Stomach (tissue), 19 donors: ENCODE measurements at places on chromosomes 4 and X.

GRCh38 chrX:38165023-38165422, 55.6 kb downstream of the SRPX start:
- no peaks in the 10 kb centered on the region for H3K4me1 ChIP-seq
- no peak overlapping the region for H3K4me3 ChIP-seq
- DNase-seq: no peak
- no peak overlapping the region for H3K27ac ChIP-seq
- H3K36me3 ChIP-seq: peaks cover under 1% of the 10 kb centered on the region
- H3K27me3 ChIP-seq: no peaks in the 10 kb centered on the region

GRCh38 chrX:39211501-39211900, 410.2 kb downstream of the MID1IP1 start:
- no peaks in the 10 kb centered on the region for H3K36me3 ChIP-seq
- H3K27ac ChIP-seq: no peak overlapping the region

GRCh38 chrX:3527166-3527565, 180.7 kb upstream of the MXRA5 start:
- no peak overlapping the region for H3K27ac ChIP-seq
- no peaks in the 10 kb centered on the region for H3K4me1 ChIP-seq

- no peaks in the 10 kb centered on the region for H3K36me3 ChIP-seq
- H3K27ac ChIP-seq: no peak overlapping the region
- no peak overlapping the region for H3K4me3 ChIP-seq
- H3K4me1 ChIP-seq: no peaks in the 10 kb centered on the region
- DNase-seq: no peak
- no peaks in the 10 kb centered on the region for H3K27me3 ChIP-seq
Observed at GRCh38 chrX:21749924-21750323, 8.0 kb downstream of the SMPX start.

DNA sequence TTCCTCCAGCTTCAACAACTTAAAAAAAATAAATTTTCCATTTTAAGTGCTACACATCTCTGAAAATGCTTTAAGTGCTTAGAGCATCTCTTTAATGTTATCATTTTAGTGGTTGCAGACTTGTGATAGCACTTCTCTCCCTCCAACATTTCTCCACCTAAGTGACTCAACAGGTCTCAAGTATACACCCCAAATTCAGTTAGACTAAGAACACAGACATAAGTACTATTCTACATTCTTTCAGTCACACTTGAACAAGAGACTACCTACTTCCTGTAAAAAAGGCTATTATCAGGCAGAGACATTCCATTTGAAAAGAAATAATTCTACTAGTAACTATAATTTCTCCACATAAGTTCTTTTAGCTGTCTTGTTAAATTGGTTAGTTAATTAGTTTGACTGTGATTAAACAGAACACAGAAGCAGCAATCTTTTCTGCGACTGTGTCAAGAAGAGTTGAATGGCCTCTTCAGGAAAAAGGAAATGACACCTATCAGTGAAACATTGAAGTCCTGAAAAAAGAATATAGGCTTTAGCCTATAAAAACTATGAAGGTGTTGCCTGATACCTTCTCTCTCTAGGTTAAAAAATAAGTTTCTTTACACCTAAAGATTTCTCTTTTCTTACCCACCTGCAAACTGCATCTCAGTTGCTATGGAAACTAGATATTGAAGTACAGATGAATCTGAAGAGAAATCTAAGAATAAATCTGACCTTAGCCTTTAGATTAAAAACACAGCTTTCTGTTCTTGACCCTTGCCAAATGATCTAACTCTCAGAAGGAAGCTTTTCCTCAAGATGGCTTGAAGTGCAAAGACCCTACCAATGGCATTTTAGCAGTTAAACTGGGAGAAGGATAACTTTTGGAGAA, 18.0 kb downstream of the NAF1 start:
- H3K27me3 ChIP-seq: no peaks in the 10 kb centered on the region
- no peak for DNase-seq
- H3K36me3 ChIP-seq: peaks cover 23% of the 10 kb centered on the region
- no peak overlapping the region for H3K4me3 ChIP-seq

DNA sequence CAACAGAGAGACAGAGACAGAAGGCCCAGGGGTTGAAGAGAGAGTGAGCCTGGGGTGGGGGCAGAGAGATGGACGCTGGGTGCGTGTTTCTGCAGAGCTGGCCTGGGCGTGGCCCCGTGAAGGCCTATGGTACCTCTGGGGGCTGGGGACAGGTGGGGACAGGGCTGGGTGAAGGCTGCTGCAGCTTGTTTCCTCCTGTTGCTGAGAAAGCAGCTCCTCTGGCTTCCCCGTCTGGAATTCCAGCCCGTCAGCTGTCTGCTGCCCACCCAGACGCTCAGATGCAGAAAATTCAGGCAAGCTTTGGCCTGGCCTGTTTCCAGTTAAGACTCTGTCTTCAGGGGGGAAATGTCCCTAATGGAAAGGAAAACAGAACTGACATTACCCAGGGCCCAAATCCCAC, 76.8 kb upstream of the PSAPL1 start:
- H3K4me1 ChIP-seq: no peaks in the 10 kb centered on the region
- H3K4me3 ChIP-seq: no peak overlapping the region
- no peak for DNase-seq
- no peak overlapping the region for H3K27ac ChIP-seq
- no peaks in the 10 kb centered on the region for H3K27me3 ChIP-seq

DNA sequence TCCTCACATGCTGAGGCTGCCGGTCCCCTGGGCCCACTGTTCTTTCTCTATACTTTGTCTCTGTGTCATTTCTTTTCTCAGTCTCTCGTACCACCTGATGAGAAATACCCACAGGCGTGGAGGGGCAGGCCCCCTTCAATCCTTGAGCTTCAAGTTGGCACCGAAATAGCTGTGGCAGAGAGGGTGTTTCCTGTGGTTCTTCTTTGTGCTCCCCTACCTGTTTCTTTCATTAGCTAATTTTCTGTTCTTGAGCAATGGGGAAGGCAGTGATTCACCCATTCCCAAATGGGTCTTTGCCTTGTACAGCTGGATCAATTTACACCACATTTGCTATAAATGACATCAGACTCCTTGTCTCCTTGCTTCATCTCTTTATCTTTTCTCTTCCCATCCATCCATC, 2.1 kb upstream of the CYSLTR1 start:
- no peaks in the 10 kb centered on the region for H3K27me3 ChIP-seq
- H3K27ac ChIP-seq: no peak overlapping the region
- H3K4me3 ChIP-seq: no peak overlapping the region
- H3K4me1 ChIP-seq: no peaks in the 10 kb centered on the region
- H3K36me3 ChIP-seq: no peaks in the 10 kb centered on the region

GRCh38 chr4:168357941-168358340, 39.4 kb upstream of the DDX60 start:
- no peak overlapping the region for H3K4me3 ChIP-seq
- H3K36me3 ChIP-seq: peaks cover 60% of the 10 kb centered on the region
- no peak for DNase-seq
- no peaks in the 10 kb centered on the region for H3K27me3 ChIP-seq

GRCh38 chrX:47068214-47068613, 10.0 kb upstream of the RGN start:
- H3K4me1 ChIP-seq: no peaks in the 10 kb centered on the region
- no peak overlapping the region for H3K27ac ChIP-seq
- no peaks in the 10 kb centered on the region for H3K36me3 ChIP-seq
- H3K4me3 ChIP-seq: no peak overlapping the region

DNA sequence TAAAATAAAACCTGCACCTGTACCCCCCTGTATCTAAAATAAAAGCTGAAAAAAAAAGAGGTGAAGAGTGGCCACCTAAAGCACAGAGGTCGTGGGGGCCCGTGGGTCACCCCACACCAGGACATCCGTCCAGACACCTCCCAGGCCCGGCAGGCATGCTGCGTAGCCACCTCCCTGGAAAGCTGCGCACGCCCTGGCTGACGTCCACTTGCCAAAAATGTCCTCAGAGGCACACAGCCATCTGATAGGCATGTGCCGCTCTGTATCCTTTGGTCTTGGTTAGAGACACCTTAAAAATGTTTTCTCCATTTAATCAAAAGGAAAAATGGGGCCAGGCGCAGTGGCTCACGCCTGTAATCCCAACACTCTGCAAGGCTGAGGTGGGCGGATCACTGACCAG, 17.7 kb downstream of the FAM53A start:
- no peak for DNase-seq
- H3K27ac ChIP-seq: no peak overlapping the region
- H3K4me1 ChIP-seq: no peaks in the 10 kb centered on the region
- H3K36me3 ChIP-seq: no peaks in the 10 kb centered on the region
- no peak overlapping the region for H3K4me3 ChIP-seq

DNA sequence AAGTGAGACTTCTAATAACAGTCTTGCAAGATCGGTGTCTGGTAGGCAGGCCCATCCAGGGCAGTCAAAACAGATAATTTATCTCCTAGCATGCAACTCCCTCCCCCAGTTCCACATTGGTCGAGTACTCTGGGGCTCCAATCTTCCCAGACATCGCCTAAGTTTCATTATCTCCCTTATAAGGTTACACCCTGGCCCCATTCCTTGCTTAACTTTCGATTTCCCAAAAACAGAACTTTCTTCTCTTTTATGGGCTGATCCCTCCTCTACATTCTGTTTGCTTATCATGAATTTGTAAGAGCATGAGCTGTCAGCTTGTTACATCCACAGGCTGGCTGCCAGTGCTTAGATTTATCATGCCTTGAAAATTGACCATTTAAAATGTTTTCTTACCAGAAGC, 471.3 kb downstream of the TECRL start:
- H3K4me1 ChIP-seq: no peaks in the 10 kb centered on the region
- no peak overlapping the region for H3K4me3 ChIP-seq
- DNase-seq: peak; percentile 46
- no peak overlapping the region for H3K27ac ChIP-seq

DNA sequence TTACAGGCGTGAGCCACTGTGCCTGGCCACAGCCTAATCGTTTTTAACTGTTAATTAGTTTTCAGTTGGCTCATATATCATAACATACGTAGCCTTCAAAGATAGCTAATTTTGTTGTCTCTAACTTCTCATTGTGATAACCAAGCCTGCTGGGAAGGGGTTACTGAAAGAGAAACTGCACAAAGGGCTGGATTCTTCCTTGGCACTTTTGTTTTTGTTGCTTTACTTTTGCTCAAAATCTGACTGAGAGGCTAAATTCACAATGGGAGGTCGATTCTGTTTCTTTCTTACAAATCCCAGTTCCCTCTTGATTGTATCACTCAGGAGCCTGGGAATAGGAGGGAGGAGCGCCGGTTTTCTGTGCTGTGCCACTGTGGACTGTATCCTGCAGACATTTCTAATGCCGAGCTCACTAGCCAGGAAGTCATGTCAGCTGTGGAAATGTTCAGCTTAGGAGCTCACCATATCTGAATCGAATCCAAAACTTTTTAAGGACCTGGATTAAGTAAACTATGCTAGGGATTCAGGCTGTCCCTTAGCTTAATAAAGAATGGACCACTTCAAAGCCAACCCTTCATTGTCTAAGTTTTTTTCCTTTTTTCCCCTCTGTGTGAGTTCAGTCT, 120.5 kb upstream of the FAT1 start:
- peak overlapping the region; percentile 78 for H3K27ac ChIP-seq
- peak; percentile 55 for DNase-seq
- H3K4me3 ChIP-seq: peak overlapping the region; percentile 23
- H3K4me1 ChIP-seq: peaks cover 16% of the 10 kb centered on the region
- H3K36me3 ChIP-seq: no peaks in the 10 kb centered on the region

DNA sequence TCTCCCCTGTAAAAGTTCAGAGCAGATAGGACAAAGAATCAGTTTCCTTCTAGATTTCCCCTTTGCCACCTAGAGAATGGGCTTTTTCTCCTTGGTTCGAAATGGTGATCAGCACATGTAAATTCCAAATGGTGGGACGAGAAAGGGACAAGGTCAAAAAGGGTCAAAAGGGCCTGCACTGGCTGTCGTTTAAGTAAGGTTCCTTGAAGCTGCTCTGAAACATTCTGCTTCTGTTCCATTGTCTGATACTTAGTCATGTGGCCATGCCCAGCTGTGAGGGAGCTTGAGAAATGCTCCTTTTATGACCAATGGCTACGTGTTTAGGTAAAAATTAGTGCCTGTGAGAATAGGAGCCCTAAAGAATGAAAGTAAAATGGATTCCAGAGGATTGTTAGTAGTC, 165.9 kb upstream of the CENPE start:
- no peaks in the 10 kb centered on the region for H3K36me3 ChIP-seq
- H3K4me3 ChIP-seq: no peak overlapping the region
- no peaks in the 10 kb centered on the region for H3K4me1 ChIP-seq
- H3K27ac ChIP-seq: no peak overlapping the region
- DNase-seq: no peak

- H3K27ac ChIP-seq: no peak overlapping the region
- DNase-seq: no peak
- H3K36me3 ChIP-seq: no peaks in the 10 kb centered on the region
- H3K27me3 ChIP-seq: no peaks in the 10 kb centered on the region
Observed at GRCh38 chr4:86626066-86626465, 32.0 kb downstream of the PTPN13 start.

GRCh38 chr4:3364199-3364598, 71.4 kb downstream of the RGS12 start:
- peaks cover 5% of the 10 kb centered on the region for H3K27me3 ChIP-seq
- H3K36me3 ChIP-seq: no peaks in the 10 kb centered on the region
- DNase-seq: no peak
- peaks cover 6% of the 10 kb centered on the region for H3K4me1 ChIP-seq

- H3K4me3 ChIP-seq: no peak overlapping the region
- H3K27ac ChIP-seq: no peak overlapping the region
- DNase-seq: no peak
- H3K36me3 ChIP-seq: no peaks in the 10 kb centered on the region
Observed at GRCh38 chr4:79249881-79250503, 75.9 kb downstream of the NAA11 start.

- H3K4me3 ChIP-seq: no peak overlapping the region
- DNase-seq: no peak
- peak overlapping the region; percentile 4 for H3K27ac ChIP-seq
- H3K36me3 ChIP-seq: no peaks in the 10 kb centered on the region
- H3K4me1 ChIP-seq: peaks cover 12% of the 10 kb centered on the region
Observed at GRCh38 chr4:2786794-2787229, 6.1 kb upstream of the SH3BP2 start.

DNA sequence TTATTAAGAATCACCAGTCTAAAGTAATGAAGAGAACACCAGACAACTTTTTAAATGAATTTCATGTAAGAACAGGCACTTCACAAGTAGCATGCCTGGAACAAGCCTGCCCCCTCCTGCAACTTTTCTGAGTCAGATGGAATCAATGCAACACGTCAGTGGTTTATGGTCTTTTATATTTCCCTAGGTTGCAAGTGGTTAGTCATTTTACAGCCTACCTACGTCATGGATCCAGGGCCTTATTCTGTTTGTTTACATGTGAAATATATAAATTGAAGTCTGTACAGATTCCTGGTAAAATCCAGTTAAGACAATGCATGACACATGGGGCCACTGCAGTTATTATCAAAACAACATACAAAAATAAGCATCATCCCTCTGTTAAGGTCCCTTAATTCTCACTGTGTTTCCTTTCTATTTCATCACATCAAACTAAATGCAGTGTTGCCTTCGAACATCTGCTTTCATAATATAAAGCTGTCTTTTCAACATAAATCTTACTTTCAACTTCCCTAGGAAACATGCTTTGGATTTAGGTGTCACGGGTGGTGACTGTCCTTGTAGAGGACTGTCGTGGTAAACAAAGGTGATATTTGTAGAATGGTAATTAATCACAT, 309.3 kb downstream of the FRMPD4 start:
- no peak overlapping the region for H3K4me3 ChIP-seq
- no peaks in the 10 kb centered on the region for H3K36me3 ChIP-seq
- no peak for DNase-seq
- no peak overlapping the region for H3K27ac ChIP-seq
- no peaks in the 10 kb centered on the region for H3K4me1 ChIP-seq

GRCh38 chr4:34245276-34245675, 1999.0 kb downstream of the ARAP2 start:
- H3K27ac ChIP-seq: no peak overlapping the region
- H3K27me3 ChIP-seq: no peaks in the 10 kb centered on the region
- H3K4me1 ChIP-seq: no peaks in the 10 kb centered on the region
- H3K36me3 ChIP-seq: no peaks in the 10 kb centered on the region
- H3K4me3 ChIP-seq: no peak overlapping the region
- DNase-seq: no peak
